ENCODE measurements at places on chromosomes 1 and 21. TPM values are rescaled to one million over a fixed set of nuclear protein-coding genes. Genes with fewer than 3 reads are reported as not detected.

LYPD8 gene
- not detected for total RNA-seq

SV2A gene
- total RNA-seq = 47.1 TPM

- H3K4me3 ChIP-seq = no peak overlapping the region
- no peaks in the 10 kb centered on the region for H3K27me3 ChIP-seq
- H3K36me3 ChIP-seq = no peaks in the 10 kb centered on the region
- H3K4me1 ChIP-seq = peaks cover 12% of the 10 kb centered on the region
- H3K27ac ChIP-seq = no peak overlapping the region
- DNase-seq = no peak
Measured at GRCh38 chr1:30368651-30369240, 354.6 kb downstream of the MATN1 start.

- peaks cover 16% of the 10 kb centered on the region for H3K4me1 ChIP-seq
- no peaks in the 10 kb centered on the region for H3K27me3 ChIP-seq
- no peak overlapping the region for H3K4me3 ChIP-seq
- H3K36me3 ChIP-seq = no peaks in the 10 kb centered on the region
Measured at GRCh38 chr1:11320153-11320936, 47.3 kb downstream of the UBIAD1 start.

IVL gene
- not detected for total RNA-seq

ADAMTS5 gene
- 0.64 TPM for total RNA-seq

- DNase-seq = no peak
- no peaks in the 10 kb centered on the region for H3K27me3 ChIP-seq
- no peaks in the 10 kb centered on the region for H3K36me3 ChIP-seq
- H3K27ac ChIP-seq = no peak overlapping the region
- no peak overlapping the region for H3K4me3 ChIP-seq
Measured at GRCh38 chr1:107706182-107706581, 258.8 kb downstream of the VAV3 start.

DNA sequence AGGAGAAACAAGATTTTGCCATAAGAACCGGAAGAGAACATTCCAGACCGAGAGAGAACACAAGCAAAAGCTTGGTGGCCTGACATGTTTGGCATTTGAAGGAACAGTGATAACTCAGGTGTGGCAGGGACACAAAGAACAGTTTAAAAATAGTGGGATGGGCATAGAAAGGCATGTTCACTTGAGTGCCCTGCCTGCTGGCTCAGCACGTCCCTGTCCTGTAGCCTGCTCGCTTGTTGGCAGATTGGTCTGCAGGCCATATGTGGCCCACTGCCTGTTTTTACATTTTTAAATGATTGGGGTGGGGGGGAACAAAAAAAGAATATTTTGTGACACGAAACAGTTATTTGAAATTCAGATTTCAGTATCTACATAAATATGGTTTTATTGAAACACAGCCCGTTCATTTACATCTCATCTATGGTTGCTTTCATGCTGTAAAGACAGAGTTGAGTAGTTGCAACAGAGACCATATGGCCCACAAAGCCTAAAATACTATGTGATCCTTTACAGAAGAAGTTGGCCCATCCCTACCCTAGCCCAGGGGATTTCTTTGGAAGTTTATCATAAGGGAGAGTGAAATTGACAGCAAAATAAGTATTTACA is 100.7 kb downstream of the RGL1 start:
- no peak overlapping the region for H3K4me3 ChIP-seq
- H3K36me3 ChIP-seq = no peaks in the 10 kb centered on the region
- DNase-seq = no peak
- no peaks in the 10 kb centered on the region for H3K27me3 ChIP-seq

TFAP2E gene
- total RNA-seq = 1.5 TPM

CD48 gene
- total RNA-seq = 0.37 TPM

MEGF6 gene
- total RNA-seq = 32.4 TPM

RAB3B gene
- total RNA-seq = 34.1 TPM

DNA sequence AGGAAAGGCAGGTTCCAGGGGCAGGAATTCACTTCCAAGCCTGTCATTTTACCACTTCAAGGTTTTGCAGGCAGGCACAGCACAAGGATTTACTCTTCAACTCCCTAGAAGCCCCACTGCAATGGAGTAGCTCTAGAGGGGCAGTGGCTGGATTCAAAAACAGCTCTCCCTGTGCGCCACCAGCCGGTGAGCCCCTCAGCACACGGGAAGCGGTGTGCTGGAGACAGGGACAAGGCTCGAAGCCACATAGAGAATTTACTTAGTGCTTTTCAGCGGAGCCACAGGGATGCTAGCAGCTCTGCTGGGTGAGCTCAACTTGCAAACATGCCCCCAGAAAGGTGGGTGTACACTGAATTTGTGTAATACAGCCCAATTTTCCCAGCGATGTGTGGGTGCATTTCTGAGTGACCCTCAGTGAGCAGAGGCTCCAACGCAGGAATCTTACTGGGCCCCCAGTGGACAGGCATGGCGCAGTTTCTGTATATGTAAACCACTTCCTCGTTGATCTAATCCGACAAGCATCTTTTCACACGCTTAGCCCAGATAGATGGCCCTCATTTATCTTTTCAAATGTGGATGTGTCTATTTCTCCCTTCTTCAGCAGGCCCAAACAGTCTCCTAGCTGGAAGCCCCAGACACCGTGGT is 10.9 kb downstream of the VWA5B1 start:
- peaks cover 6% of the 10 kb centered on the region for H3K27me3 ChIP-seq
- H3K4me1 ChIP-seq = no peaks in the 10 kb centered on the region
- H3K27ac ChIP-seq = no peak overlapping the region
- H3K4me3 ChIP-seq = no peak overlapping the region
- no peak for DNase-seq

GRCh38 chr21:43361127-43361492 is 65.8 kb downstream of the SIK1 start:
- no peaks in the 10 kb centered on the region for H3K36me3 ChIP-seq
- no peaks in the 10 kb centered on the region for H3K27me3 ChIP-seq
- no peak overlapping the region for H3K4me3 ChIP-seq
- no peak for DNase-seq
- H3K4me1 ChIP-seq = peaks cover 14% of the 10 kb centered on the region
- 0 out of 2 replicates have a peak overlapping the region, but pooled peaks have one; percentile 32 for H3K27ac ChIP-seq

- H3K36me3 ChIP-seq = peaks cover 9% of the 10 kb centered on the region
- H3K4me3 ChIP-seq = no peak overlapping the region
- no peaks in the 10 kb centered on the region for H3K4me1 ChIP-seq
- H3K27me3 ChIP-seq = no peaks in the 10 kb centered on the region
- no peak overlapping the region for H3K27ac ChIP-seq
- DNase-seq = no peak
Measured at GRCh38 chr21:33608559-33608958, 20.1 kb upstream of the DONSON start.

DNA sequence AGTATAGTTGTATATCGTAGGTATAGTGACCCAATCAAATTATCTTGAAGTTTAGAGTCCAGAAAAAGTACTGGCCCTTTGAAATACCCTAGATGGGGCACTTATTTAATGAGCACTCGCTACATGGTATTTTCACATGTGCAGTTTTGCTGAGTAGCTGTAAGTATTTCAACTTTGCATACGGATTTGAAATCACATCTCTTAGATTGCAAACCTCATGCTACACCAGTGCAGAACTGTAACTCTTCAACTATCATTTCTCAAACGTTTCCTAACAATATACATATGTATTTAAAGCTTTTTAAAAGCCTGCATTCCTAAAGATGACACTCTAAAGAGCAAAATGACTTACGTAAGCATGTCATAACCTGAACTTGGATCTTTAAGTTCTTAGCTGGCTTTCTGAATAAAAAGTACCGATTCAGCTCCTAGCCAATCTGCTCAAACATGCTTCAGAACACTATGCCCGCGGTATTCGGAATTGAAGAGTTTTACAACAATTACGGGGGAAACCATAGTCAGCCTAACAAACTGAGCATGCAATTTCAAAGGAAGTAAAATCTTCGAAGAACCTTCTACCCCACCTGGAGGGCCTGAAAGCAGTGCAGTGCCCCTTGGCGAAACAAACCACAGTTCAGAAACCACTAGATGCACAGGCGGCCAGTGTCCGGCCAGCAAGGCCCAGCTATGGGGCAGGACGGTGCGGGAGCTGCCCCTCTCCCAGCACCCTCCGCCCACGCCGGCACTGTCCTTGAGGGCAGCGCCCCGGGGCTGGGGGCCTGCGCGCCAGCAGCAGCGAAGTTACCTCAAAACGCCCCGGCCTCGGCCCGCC is 863 bp downstream of the FH start:
- no peak for DNase-seq
- H3K4me1 ChIP-seq = peaks cover 8% of the 10 kb centered on the region
- H3K36me3 ChIP-seq = peaks cover 15% of the 10 kb centered on the region
- H3K27ac ChIP-seq = no peak overlapping the region
- H3K4me3 ChIP-seq = no peak overlapping the region
- H3K27me3 ChIP-seq = peaks cover 9% of the 10 kb centered on the region

DNA sequence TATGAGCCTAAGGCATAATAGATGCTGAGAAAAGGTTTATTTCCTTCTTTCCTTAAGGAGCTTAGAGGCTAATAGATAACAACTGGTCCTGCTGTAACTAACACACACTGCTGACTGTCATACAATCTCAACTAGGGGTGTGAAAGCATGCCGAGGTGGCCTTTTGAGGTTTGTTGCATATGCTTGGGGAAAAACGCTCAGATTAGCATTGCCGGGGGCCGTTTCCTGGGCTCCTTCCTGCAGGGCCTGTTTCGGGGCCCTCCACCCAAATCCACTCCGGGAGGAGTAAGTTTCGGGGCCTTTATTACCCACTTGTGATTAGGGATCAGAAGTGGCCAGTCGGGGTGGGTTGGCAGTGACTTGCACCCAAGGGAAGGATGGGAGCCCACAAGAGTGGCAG is 27.2 kb upstream of the RCSD1 start:
- H3K27me3 ChIP-seq = no peaks in the 10 kb centered on the region
- no peak for DNase-seq
- H3K36me3 ChIP-seq = peaks cover 9% of the 10 kb centered on the region
- no peak overlapping the region for H3K4me3 ChIP-seq

PIK3C2B gene
- 27.7 TPM for total RNA-seq

GRCh38 chr1:61873581-61873980 is 131.3 kb downstream of the PATJ start:
- no peak for DNase-seq
- peaks cover 47% of the 10 kb centered on the region for H3K36me3 ChIP-seq
- no peak overlapping the region for H3K4me3 ChIP-seq
- no peaks in the 10 kb centered on the region for H3K27me3 ChIP-seq
- H3K4me1 ChIP-seq = peaks cover 20% of the 10 kb centered on the region

DNA sequence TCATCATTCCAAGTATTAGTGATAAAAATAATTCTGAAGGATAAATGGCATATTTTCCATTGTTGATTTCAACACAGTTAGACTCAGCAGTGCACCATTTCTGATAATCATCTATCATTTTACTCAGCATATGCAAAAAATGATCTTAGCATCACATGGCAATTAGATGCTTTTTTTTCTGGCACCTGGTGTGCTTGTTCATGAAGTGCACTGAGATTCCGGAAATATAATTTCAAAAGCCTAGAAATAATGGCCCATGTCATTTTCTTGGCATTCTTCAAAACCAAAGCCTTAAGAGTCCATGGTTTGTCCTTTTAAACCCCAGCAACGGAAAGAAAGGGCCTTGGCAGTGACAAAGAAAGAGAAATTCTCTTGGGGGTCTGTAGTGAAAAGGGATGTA is 278.8 kb downstream of the KIF26B start:
- H3K27ac ChIP-seq = no peak overlapping the region
- H3K36me3 ChIP-seq = no peaks in the 10 kb centered on the region
- no peak overlapping the region for H3K4me3 ChIP-seq
- no peaks in the 10 kb centered on the region for H3K4me1 ChIP-seq

LACTBL1 gene
- total RNA-seq = not detected

GRCh38 chr21:43275421-43276211 is 106.8 kb downstream of the CRYAA start:
- peaks cover 2% of the 10 kb centered on the region for H3K27me3 ChIP-seq
- DNase-seq = no peak
- no peak overlapping the region for H3K4me3 ChIP-seq
- peaks cover 22% of the 10 kb centered on the region for H3K4me1 ChIP-seq
- H3K27ac ChIP-seq = no peak overlapping the region

RGS2 gene
- 19.1 TPM for total RNA-seq

DNA sequence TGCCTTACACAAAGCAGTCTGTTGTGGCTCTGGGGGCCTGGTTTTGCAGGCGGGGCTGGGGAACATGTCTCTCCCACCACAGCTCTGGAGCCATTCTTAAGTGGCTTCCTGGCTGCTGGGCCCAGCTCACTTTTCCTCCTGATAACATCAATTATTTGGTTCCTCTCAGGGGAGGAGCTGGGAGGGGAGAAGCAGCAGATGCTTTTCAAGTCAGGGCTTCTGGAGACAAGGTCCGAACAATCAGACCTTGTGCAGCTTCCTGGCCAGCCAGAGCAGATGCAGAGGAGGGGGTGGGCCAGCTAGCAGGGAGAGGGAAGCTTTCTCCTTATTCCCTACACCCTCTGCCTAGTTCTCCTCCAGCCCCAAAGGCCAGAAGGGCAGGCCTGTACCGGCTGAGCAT is 3.7 kb upstream of the PAQR6 start:
- DNase-seq = no peak
- peaks cover 6% of the 10 kb centered on the region for H3K4me1 ChIP-seq
- H3K27me3 ChIP-seq = no peaks in the 10 kb centered on the region
- H3K4me3 ChIP-seq = no peak overlapping the region
- peaks cover 55% of the 10 kb centered on the region for H3K36me3 ChIP-seq

NME7 gene
- total RNA-seq = 18.8 TPM

All from WTC11 (cell line).